T-helper 17 cell (primary cell): ENCODE measurements at places on chromosomes 4 and X. TPM values are rescaled to one million over a fixed set of nuclear protein-coding genes. Genes with fewer than 3 reads are reported as not detected.

CCDC149 gene
- total RNA-seq: 0.16 TPM

PABPC1L2A gene
- not detected for total RNA-seq

AMOT gene
- total RNA-seq: 1.4 TPM

AR gene
- total RNA-seq: 1.5 TPM

CHM gene
- total RNA-seq: 11.2 TPM

TEX11 gene
- total RNA-seq: not detected

TGIF2LX gene
- total RNA-seq: not detected

- DNase-seq: no peak
Observed at GRCh38 chr4:165364452-165365080, 14.2 kb upstream of the CPE start.

GRCh38 chrX:40663880-40664630 lies 16.7 kb upstream of the CXorf38 start:
- DNase-seq: no peak

DNA sequence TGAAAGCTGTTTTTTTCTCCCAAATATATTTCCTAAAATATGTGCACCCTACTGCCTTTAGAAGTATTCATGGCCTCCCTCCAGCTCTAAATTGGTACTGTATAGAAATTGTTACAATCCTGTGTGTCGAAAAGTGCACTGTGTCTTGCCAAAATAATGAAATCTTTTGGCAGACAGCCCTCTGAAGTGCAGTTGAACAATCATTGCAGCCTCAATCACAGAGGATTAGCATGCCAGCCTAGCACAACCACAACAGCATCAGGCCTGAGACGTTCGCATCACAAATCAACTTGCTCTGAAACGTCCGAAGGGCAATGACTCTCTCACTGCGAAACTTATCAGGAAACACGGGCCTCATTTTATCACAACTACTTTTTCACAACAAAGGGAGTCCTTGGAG lies 99.0 kb downstream of the ANOS1 start:
- DNase-seq: no peak

- no peak for DNase-seq
Observed at GRCh38 chr4:1490654-1491327, 84.5 kb upstream of the NKX1-1 start.

DNA sequence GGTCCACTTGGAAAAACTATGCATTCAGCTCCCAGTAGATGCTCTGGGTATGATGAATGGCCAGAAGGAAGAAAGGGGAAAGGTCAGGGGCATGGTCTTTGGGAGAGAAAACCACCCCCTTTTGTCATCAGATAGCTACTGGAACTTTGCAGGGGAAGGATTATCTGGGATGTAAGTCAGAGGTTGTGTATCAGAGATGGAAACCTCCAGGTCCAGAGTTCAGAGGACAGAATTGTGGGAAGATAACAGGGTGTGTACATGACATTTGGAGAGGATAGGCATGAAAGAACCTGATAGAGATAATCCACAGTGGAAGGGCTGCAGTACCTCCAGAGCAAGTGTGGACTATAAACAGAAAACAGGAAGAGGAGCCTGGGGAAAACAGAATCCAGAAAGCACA lies 262.7 kb downstream of the SPRY1 start:
- no peak for DNase-seq

GRCh38 chr4:40923316-40924095 lies 173.8 kb downstream of the NSUN7 start:
- no peak for DNase-seq
